Activated CD4-positive, alpha-beta T cell treated with anti-CD3 and anti-CD28 coated beads for 36 hours (primary cell): ENCODE measurements at places on chromosomes 6 and 20.

- no peaks in the 10 kb centered on the region for H3K27me3 ChIP-seq
- no peak for DNase-seq
- no peak overlapping the region for H3K4me3 ChIP-seq
- H3K36me3 ChIP-seq: no peaks in the 10 kb centered on the region
Measured at GRCh38 chr6:36378936-36379335, 8.5 kb downstream of the ETV7 start.

DNA sequence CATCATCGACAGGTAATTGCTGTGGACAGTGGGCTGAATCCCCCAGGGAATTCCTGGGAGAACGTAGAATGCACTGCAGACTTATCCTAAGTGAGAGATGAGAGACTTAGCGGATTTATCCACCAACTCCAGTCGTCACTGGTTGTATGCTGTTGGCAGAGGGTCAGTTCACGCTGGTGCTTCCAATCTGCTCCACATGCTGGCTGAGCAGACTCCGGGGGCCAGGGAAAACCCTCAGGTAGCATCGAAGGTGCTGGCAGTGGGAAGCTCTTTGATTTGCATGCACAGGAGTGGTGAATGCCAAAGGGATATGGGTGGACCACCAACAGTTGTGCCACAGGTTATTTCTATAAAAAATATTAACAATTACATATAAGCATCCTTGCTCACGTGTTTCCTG is 20.2 kb downstream of the TTLL9 start:
- no peak overlapping the region for H3K27ac ChIP-seq
- DNase-seq: no peak
- no peaks in the 10 kb centered on the region for H3K4me1 ChIP-seq
- peaks cover 4% of the 10 kb centered on the region for H3K27me3 ChIP-seq

- H3K36me3 ChIP-seq: no peaks in the 10 kb centered on the region
- H3K27ac ChIP-seq: no peak overlapping the region
- H3K4me3 ChIP-seq: no peak overlapping the region
- no peaks in the 10 kb centered on the region for H3K27me3 ChIP-seq
- DNase-seq: no peak
- no peaks in the 10 kb centered on the region for H3K4me1 ChIP-seq
Measured at GRCh38 chr6:103862297-103862696, 997.4 kb downstream of the HACE1 start.

- H3K4me1 ChIP-seq: no peaks in the 10 kb centered on the region
- H3K4me3 ChIP-seq: no peak overlapping the region
- H3K27me3 ChIP-seq: no peaks in the 10 kb centered on the region
- H3K36me3 ChIP-seq: no peaks in the 10 kb centered on the region
Measured at GRCh38 chr6:97775012-97775411, 492.0 kb upstream of the MMS22L start.

DNA sequence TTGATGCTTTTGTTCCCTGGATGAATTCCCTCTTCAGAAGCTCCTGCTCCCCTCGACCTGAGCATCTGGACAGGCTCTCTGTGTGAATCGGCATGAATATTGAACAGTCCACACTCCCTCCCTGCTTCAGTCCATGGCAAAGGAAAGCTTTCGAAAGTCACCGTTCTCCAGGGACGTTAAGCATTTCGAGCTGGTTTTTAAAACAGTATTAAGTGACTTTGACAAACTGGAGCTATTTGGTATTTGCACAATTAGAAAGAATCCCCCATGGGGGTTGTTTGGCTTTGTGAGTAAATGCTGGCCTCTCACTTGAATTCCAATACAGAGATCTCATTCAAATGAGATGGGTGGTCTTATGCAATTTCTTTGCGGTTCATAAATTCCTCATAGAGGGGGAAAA is 85.3 kb upstream of the TIAM2 start:
- H3K27me3 ChIP-seq: no peaks in the 10 kb centered on the region
- H3K4me3 ChIP-seq: no peak overlapping the region
- no peak for DNase-seq
- peaks cover 3% of the 10 kb centered on the region for H3K4me1 ChIP-seq
